Kasumi-1 (cell line): ENCODE measurements at places on chromosomes 2 and 18.

DNA sequence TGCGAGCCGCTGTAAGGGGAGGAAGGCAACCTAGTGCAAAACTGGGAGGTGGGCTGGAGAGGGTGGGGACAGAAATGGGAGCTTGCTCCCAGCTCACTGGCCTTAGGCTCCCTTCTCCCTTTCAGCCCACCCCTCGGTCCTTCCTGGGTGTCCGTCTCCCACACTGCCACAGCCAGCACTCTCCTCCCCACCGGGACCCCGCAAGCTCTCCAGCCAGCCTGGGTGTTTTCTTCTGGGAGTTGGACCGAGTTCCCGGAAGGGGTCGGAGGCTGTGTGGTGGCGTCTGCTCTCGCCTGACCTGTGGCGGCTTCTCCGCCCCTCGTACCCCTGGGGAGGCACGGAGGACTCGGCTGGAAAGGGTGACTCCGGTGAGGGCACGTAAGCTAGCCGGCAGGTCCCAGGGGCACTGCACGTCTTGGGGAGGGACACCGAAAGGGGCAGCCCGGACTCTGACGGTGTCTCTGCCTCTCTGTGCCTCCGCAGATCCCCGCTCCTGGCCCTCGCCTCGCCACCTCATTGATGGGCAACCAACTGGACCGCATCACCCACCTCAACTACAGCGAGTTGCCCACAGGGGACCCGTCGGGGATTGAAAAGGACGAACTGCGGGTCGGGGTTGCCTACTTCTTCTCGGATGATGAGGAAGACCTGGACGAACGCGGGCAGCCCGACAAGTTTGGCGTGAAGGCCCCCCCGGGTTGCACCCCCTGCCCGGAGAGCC, 1.1 kb downstream of the LRATD1 start:
- DNase-seq = no peak

- DNase-seq = peak; percentile 12
Measured at GRCh38 chr2:224175538-224175937, 136.5 kb upstream of the SERPINE2 start.

DNA sequence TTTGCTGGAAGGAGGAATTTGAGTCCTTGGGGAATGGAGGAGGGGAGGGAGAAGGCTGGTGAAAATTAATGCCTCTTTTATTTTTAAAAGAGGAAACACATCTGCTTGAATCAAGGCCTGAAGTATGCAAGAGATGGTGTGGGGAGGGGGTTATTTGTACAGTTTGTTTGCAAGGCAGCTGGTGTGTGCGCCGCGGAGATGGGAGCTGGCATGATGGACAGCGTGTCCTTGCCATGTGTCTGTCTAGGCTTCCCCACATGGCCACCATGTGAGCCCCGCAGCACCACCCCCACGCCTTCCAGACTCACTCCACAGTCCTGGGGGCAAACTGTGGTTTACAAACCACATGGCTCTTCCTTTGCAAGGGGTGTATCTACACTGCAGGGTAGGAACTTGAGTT, 154.8 kb upstream of the APCDD1 start:
- peak; percentile 34 for DNase-seq

GRCh38 chr2:240778426-240778825, 41.6 kb downstream of the KIF1A start:
- no peak for DNase-seq

DNA sequence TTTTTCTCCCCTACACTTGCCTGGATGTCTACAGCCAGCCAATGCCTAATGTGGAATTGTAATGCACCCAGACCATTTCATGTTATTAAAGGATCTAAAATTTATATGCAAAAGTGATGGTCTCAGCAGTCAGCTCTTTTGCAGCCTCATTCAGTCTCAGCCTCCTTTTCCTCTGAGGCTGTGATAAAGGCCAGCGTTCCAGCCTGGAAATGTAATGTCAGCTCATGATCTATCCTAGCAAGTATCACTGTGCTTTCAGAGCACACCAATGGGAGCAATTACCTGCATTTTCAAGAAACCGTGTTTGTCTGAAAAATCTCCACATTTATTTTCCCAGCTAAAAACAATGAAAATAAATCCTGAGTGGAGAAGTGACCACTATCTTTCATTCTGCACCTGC, 274.6 kb downstream of the CDH20 start:
- no peak for DNase-seq

DNA sequence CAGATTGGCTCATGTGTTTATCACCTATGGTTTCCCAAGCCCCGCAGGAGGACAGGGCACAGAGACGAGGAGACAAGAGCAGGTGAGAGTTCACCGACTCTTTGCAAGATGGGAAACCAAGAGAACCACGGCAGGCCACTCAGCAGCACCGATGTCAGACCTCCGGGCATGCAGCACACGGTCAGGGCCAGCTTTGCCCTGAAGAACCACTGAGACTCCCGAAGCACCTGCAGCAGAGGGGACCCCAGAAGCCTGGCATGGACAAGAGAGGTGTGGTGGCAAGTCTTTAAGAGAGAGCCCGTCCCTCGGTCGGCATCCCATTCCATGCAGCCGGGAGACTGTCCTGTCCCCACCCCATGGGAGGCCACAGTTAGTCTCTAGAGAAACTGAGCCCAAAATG, 36.6 kb upstream of the TAF1B start:
- DNase-seq = no peak

GRCh38 chr18:25420077-25420825, 68.3 kb upstream of the ZNF521 start:
- DNase-seq = no peak

- DNase-seq = no peak
Measured at GRCh38 chr2:84486441-84487115, 27.5 kb upstream of the SUCLG1 start.

DNA sequence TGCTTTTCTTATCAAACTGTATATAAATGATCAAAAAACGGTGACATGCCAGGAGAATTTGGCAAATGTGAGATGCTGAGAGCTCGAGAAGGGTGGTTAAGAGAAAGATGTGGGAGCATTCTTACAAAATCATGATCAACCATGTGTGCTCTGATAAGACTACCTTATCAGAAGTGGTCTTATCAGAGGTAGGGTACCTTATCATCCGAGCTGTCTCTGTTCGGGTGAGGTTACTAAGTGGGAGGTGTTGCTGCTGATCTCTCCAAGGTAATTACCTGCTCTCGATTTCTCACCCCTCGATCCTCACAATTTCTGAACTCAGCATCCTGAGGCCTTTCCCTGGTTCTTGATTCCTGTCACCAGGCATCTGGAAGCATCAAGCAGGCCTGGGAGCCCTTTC, 813.0 kb upstream of the ID2 start:
- DNase-seq = no peak

GRCh38 chr2:169507698-169508097, 1.8 kb upstream of the KLHL41 start:
- DNase-seq = peak; percentile 35

DNA sequence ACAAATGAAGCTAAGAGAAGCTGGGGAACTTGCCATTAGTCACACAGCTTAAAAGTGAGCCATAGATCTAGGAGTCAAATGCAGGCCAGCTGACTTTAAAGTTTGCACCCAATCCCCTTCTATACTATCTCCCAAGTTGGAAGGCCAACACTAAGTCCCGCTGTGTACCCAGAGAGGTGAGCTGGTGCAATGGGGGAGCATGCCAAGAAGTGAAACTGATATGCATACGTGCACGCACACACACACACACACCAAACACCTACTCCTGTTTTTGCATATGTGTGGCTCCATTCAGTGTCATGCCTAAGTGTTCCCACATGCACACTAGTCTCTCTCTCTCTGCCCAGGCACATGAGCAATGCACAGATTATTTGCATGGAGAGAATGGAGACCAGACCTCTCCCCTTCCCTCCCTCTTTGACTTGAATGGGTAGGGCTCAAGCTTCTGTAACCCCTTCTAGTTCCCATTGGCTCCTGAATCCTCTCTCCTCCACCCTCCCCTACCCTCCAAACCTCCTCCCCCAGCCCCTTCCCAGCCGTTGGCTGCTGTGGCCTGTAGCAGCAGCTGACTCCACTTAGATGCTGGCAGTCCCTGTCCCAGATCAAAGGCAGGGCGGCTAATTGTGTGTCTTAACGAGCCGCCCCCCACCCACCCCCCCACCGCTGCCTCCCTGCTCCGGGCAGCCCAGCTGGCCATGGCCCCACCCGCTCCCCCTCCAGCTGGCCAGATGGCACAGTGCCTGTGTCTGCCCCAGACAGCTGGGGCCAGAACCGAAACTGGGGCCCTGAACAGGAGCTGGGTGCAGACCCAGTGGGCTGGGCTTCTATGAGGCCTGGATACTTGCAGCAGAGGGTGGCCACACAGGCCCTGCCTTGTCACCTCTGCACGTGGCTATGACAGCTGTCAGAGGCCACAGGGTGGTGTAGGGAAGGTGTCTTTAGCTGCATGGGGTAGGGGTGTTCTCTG, 5.6 kb downstream of the WNT10A start:
- DNase-seq = no peak

- DNase-seq = no peak
Measured at GRCh38 chr2:65483763-65484162, 51.4 kb upstream of the SPRED2 start.

DNA sequence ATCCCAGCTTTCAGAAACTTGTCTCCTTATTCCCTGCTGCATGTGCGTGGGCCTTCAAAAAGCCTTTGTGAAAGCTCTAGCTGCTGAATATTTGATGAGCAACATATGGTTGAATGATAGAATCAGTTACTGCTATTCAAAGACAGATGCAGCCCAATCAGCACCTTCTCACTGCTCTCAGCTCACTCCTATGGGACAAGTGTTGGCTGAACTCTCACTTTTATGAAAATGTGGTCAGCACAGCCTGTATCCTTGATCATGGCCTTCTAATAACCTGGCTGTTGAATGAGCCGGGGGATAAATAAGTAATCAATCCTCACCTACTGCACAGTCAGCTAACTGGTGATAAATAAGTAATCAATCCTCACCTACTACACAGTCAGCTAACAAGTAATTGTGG, 103.2 kb downstream of the PIEZO2 start:
- no peak for DNase-seq

GRCh38 chr2:42135381-42136312, 33.5 kb upstream of the EML4 start:
- peak; percentile 40 for DNase-seq

DNA sequence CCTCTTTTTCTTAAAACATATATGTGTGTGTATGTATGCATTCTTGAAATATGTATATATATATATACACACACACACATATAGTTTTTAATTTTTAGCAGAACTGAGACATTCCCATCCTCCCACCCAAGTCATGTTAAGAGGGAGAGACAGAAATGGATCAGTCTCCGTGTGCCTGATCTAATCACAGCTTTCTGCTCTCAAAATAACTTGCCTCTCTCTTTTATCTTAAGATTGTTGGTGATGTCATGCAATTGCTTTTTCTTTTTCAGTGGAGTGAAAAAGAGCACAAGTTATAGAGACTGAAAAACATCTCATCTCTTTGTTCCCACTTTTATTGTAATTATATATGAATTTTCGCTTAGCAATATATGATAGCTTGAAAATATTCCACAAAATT, 279.9 kb upstream of the DOK6 start:
- no peak for DNase-seq

DNA sequence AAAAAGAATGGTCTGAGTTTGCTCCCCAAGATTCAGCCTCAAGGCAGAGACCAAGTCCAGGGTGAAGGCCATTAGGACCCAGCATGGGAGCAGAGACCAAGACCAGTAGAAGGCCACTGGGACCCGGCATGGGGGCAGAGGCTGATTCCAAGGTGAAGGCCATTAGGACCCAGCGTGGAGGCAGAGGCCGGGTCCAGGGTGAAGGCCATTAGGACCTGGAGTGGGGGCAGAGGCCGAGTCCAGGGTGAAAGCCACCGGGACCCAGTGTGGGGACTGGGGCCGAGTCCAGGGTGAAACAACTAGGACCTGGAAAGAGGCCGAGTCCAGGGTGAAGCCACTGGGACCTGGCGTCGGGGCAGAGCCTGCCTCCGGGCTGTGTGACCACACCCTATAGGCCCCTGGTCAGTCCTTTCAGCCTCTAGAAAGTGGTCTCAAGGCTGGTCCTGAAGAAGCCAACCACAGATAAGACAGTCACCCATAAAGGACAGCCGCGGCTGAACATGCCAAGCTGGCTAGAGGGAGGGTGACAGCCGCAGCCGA, 113.8 kb upstream of the SALL3 start:
- DNase-seq = no peak

DNA sequence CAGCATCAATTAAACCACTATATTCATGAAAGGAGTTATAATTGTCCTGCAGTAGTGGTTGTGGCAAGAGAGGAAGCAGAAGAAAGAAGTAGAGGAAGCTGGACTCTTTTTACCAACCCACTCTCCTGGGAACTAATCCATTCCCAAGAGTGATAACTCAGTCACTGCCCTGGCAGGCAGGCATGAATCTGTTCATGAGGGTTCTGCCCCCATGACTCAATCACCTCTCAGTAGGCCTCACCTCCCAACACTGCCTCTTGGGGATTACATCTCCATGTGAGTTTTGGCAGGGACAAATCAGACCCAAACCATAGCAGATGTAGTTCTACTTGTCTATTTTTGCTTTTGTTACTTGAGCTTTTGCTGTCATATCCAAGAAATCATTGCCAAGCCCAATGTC, 232.7 kb upstream of the MAP2 start:
- no peak for DNase-seq

- DNase-seq = no peak
Measured at GRCh38 chr2:232885264-232885961, 15.3 kb downstream of the SNORC start.

DNA sequence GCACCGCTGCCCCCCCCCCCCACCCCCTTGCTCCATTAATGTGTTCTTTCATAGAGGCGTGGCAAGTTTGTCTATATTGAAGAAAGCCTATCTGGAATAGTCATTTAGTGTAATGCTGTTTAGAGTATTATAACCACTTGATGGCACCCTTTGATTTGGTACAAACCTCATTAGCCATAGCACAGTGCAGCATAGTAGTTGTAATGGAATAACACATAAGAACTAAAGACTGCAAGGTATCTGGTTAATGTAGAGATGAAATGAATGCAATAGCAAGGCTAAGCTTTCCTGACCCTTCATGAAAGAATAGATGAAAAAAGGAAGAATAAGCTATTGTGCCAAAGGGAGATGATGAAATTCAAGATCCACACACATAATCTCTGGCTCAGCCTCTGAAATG, 81.9 kb downstream of the EHBP1 start:
- peak; percentile 75 for DNase-seq

DNA sequence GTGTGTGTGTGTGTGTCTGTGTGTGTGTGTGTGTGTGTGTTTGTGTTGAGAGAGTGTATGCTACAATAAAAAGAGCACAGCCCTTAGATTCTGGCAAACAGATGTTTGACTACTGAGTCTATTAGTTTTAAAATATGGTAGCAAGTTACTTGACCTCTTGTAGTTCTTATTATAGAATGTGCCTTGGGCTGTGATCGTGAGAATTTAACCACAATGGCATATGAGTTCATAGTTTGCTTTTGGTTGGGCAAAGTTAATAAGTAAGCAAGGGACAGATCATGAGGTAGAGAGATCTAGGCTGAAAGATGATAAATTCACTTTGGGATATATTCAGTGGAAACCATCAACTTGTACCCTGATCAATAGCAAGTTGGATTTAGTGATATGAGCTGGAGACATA, 334.3 kb upstream of the VWC2L start:
- DNase-seq = no peak

- no peak for DNase-seq
Measured at GRCh38 chr2:237378650-237379049, 35.3 kb downstream of the COL6A3 start.

DNA sequence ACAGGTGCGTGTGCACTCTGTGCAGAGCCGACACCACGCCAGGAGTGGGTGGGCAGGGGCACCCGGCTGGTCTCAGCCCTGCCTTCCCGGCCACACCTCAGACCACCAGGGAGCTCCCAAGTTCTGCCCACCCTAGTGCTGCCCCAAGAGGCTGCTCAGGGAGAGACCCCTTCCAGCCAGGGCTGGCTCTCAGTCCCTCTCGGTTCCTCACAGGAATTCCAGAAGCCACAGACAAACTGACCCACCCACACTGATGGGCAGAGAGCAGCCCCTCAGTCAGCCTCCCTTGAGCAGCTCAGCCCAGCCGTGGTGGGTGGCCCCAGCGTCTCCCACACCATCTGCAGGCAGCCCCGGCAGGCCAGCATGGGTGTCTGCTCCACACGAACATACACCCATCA, 33.8 kb downstream of the GPC1 start:
- no peak for DNase-seq
